ENCODE measurements at places on chromosomes 3 and 15.

DNA sequence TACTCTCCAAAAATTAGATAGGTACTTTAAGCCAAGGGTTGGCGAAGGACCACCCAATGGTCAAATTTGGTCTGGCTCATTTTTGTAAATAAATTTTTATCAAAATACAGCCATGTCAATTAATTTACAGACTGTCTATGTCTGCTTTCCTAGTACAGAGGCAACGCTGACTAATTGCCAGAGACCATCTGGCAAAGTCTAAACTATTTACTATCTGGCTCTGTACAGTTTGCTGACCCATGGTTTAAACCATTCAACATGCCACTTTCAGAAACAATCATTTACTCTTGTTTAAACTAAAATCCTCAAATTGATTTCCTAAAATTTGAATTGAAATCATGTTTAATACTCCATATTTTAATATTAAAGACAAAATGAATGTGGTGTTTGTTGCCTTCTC lies 25.9 kb downstream of the CBLB start:
- no peak for DNase-seq

- DNase-seq, result no peak
Observed at GRCh38 chr3:178658694-178659325, 122.6 kb downstream of the KCNMB2 start.

DNA sequence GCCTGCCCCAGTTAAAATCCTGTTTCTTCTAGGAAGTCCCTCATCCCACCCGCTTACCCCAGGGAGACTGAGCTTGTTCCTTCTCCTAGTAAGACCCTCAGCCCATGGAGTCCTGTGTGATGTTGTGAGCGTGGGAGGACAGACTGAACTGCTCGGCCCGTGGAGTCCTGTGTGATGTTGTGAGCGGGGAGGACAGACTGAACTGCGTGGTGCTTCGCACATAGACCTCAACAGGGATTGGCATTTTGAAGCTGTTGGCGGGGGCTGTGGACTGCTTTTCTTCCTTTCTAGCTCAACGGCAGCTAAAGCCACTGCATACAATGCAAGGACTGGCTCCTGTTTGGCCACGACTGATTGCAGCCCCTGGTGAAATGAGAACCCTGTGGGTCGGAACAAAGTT lies 1.6 kb upstream of the SPTBN5 start:
- no peak for DNase-seq

DNA sequence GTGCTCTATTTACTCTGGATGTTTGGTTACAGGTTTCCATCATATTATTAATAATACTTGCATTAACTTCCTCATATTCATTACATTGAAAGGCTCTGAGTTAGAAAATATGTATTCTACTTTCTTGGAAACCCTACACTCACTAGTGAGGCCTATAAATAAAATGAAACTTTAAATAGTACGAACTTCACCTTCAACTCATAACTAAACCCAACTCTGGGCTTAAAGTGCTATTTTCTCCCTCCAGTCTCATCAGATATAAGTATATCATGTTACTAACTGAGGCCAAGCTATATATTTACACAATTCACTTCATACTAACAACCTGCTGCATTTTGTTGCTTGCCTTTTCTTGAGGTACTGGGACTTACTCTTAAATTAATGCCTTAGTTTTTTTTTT lies 306.7 kb downstream of the TIGIT start:
- no peak for DNase-seq

GRCh38 chr3:125062904-125063618 lies 7.3 kb upstream of the HEG1 start:
- DNase-seq, result no peak

GRCh38 chr3:152097770-152098169 lies 171.0 kb upstream of the MBNL1 start:
- no peak for DNase-seq

DNA sequence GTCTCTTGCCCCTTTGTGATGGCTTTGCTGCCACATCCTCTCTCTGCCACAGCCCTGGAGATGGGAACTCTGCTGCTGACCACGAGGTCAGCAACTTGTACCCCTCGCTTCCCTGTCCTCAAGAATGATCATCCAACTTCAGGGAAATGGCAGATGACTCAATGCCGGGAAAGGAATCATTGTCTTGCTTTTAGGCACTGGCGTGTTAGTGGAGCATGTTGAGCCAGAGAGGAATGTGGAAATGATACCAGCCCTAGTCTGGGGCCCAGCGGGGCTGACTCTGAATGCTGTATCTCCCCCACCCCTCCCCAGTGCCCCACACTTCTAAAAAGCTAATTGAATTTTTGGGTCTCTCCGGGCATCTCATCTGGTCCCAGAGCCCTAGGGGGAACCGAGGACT lies 184.9 kb upstream of the BHLHE40 start:
- no peak for DNase-seq

GRCh38 chr3:72449551-72449950 lies 398.7 kb downstream of the SHQ1 start:
- no peak for DNase-seq

- no peak for DNase-seq
Observed at GRCh38 chr3:58566398-58567250, 10.6 kb downstream of the FAM107A start.

DNA sequence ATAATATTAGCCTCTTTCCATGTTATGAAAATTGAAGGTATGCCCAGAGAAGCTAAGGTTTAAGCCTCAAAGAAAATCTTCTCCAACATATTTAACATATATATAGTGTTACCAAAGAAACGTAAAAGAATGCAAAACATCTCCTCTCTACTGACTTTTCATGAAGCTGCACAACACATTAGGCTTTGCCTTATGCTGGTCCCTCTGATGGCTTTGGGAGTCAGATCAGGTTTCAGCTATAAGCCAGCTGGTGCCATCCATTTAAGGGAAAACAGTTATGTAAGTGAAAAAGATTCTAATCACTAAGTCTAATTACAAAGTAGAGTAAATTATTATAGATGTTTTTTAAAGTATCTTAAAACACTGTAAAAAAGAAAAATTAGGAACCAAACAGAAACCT lies 410.5 kb downstream of the LSAMP start:
- DNase-seq, result no peak

- DNase-seq, result no peak
Observed at GRCh38 chr15:47885920-47886319, 168.6 kb downstream of the SEMA6D start.

- no peak for DNase-seq
Observed at GRCh38 chr3:42658771-42659390, 5.4 kb downstream of the ZBTB47 start.

- DNase-seq, result peak; percentile 71
Observed at GRCh38 chr15:60397772-60398445, at the start of gene ANXA2. TSS of gene ANXA2 (minus strand) at chr15:60397986. CDS start at chr15:60386075, 11,911 bp downstream.

DNA sequence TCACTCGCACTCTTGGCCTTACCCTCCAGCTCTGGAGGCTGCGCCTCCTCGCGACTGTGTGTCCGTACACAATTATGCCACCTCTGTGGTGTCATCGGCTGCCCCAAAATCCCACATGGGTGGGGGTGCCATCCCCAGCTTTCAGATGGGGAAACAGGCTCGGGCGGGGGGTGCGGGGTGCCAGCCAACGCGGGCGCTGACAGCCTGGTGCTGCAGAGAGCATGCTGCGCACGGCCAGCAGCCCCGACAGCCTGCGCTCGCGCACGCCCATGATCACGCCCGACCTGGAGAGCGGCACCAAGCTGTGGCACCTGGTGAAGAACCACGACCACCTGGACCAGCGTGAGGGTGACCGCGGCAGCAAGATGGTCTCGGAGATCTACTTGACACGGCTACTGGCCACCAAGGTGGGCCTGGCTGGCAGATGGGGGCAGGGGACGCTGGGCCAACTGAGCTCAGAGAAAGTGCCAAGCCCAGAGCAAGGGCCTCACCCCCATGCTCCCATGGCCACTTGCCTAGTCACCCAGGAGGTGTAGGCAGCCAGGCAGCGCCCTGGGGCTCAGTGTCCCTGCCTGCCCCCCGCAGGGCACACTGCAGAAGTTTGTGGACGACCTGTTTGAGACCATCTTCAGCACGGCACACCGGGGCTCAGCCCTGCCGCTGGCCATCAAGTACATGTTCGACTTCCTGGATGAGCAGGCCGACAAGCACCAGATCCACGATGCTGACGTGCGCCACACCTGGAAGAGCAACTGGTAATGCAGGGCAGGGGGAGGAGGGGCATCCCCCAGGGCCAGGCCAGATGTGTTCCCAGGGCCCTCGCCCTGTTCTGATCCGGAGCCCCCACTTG lies 47.0 kb downstream of the PLXNA1 start:
- no peak for DNase-seq

DNA sequence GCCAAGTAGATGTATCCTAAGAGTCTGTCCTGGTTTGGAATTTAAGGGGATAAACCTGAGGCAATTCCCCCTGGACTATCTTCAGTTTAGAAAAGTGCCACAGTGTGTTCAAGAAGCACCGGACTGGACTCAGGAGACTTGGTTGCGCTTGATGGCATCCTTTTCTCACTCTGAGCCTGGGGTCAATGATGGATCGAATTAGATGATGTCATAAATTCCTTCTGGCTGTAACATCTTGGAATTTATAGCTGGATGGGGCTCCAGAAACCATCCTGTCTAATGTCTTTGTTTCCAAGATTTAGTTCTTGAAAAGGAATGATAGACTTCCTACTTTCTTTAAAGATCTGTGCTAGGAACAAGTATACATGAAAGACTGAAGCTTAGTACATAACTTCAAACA lies 280.6 kb downstream of the LPP start:
- no peak for DNase-seq

GRCh38 chr3:71495708-71496472 lies 87.6 kb downstream of the FOXP1 start:
- peak; percentile 24 for DNase-seq

GRCh38 chr3:129561619-129562248 lies 18.8 kb downstream of the H1-8 start:
- no peak for DNase-seq

DNA sequence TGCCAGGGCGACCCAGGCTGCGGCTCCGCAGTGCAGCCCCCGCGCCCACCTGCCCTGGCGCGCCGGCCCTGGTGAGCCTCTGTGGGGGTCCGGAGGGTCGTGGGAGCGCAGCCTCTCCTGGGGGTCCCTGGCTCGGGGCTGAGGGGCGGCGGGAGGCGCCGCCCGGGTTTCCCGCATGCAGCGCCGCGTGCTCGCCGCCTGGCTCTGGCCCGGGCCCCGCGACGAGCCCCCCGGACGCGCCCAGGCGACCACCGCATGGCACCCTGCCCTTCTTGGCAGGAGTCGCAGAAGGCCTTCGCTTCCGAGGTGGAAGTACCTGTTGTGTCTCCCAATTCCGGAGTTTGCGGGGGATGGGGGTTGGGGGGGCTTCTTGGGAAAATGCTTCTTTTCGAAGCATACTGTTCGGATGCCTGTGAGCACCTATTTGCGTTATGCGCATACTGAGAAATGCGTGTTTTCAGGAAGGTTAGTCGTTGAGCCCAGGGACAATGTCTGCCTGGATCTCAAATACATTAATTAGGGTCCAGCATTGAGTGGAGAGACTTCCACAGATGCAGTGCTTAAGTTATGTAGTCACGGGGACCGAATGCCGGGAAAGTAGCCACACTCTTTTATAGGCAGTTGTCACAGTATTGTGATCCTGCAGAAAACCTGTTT lies 1.3 kb downstream of the GABRA5 start:
- no peak for DNase-seq

GRCh38 chr3:184710870-184711492 lies 883 bp downstream of the MAGEF1 start:
- peak; percentile 91 for DNase-seq

DNA sequence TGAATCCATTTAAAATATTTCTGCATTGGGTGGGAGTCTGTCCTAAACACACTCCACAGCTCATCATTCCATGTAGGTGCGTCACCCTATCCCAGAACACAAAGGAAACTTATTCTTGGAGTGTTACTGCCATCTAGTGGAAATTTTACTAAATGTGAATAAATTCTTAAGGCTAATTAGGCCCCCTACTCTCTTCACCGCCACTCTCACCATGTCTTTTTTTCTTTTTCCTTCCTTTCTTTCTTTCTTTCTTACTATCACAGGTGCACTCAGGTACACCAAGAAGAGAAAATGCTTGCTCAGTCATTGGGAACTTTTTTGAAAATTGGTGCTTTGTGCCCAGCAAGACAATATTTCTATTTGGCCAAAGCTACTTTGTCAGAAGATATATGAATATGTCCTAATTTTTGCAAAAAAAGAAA lies 26.4 kb upstream of the ATP8B4 start:
- DNase-seq, result peak; percentile 84

DNA sequence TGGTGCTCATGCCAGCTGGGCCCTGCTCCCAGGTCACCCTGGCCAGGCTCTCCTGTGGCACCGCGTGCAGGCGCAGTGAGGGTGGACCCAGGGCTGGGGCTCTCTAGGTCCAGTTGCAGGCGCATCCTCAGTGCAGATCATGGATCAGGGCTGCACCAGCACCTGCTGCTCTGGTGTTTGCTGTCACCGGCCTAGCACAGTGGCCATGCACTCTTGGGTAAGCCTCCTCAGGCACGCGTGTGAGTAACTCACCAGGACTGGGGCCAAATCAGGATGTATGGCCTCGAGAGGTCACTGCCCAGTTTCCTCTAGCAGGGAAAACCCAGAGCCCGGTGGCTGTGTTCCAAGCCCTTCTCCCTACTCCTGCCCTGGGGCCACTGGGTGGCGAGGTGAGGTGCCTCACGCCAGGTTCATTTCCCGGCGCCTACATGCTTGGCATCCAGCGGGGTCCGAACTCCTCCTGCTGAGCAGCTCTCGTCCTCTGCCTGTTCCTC lies 45.5 kb upstream of the SLC41A3 start:
- no peak for DNase-seq

- no peak for DNase-seq
Observed at GRCh38 chr3:141686466-141687291, 51.4 kb upstream of the RNF7 start.

DNA sequence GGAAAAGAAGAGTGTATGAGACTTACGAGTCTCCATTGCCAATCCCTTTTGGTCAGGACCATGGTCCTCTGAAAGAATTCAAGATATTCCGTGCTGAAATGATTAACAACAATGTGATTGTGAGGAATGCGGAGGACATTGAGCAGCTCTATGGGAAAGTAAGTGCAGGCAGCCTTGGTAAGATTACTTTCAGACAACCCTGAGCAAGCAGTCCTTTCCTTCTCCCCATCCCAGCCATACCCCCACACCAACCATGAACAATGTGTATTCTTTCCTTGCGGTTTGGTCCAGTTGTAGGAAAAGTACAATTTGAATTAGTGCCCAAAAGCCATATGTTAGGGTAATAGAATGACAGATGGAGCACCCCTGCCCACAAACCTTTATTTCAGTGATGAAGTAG lies 5.6 kb downstream of the TSEN2 start:
- no peak for DNase-seq

DNA sequence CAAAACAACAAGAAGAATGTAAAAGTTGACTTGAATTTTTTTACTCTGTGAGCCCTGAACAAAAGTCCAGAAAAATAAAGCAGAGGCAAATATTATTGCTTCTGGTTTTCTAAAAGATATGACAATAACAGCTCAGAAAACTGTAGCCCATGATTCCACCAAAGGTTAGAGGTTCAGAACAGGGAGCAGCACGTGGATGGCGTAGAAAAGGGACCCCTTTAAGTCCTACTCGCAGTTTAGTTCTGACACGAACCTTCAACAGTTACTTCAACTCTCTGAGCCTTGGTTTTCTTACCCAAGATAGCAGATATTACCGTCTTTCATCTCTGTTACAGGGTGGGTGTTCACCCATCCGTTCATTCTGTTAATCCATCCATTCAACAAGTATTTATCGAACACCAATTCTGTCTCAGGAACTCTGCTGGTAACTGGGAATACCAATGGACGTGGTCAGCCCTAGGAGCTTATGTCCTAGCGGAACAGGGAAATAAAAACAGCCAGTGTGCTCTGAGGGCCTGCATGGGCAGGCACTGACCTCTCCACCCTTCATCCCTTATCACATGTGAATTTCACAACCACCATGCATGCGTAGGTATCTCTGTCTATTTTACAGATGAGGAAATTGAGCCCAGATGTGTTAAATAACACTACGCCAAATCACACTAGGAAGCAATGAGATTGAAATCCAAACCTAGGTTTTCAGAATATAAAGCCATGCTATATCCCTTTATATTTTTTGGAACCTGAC lies 274.2 kb upstream of the ICE2 start:
- no peak for DNase-seq

Data from KBM-7 (cell line).